ENCODE measurements at places on chromosomes 6 and 20.

GRCh38 chr6:130697995-130698535 lies 129.1 kb upstream of the SMLR1 start:
- peak; percentile 37 for DNase-seq

DNA sequence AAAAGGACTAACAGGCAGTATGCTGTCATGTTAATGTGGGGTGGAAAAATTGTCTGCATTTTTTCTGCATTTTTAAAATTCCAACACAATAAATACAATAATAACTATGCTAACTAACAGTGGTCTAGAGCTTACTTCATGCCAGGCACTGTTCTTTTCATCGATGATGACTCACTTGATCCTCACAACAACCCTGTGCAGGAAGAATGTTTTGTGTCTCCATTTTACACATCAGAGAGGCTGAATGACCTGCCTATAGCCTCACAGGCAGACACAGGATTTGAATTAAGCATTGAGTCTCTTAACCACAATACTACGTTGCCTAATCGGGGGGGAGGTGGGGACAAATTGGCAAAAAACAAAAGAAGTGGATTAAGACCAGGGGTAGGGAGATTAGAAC lies 26.9 kb upstream of the FANCE start:
- no peak for DNase-seq

GRCh38 chr6:149862922-149863697 lies 1.0 kb downstream of the LRP11 start:
- no peak for DNase-seq

DNA sequence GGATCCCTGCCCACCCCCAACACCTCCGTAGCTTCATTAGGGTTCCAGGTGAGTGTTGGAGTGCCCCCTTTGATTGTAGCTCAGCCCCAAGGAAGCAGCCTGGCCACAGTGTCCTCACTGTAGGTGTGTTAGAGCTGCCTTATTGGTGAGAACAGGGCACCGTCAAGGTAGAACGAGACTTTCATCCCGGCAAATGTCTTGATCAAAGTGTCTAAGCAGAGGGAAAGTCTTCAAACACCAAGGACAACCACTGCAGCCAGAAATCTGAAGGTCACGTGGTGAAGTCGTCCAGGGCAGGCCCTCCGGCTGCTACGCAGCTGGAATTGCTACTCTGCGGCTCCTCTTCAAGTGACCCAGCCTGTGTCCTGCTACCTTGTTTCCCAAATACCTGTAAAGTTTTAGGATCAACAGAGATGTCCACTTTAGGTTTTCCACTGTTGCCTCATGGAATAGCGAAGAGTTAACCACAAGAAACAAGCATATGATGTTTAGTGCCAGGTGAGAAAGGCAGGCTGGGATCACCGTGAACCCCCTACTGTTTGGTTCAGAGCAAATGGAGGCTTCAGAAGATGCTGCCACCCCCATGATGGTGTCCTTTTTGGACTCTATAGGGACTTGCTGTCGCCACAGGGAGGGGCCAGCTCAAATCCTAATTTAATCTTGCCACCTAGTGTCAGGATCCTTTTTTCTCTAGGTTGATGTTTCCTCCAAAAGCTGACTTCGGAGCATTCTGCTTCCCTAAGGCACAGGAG lies 1.7 kb upstream of the DLL1 start:
- DNase-seq: no peak

- DNase-seq: no peak
Observed at GRCh38 chr6:50891290-50891689, 72.6 kb downstream of the TFAP2B start.

DNA sequence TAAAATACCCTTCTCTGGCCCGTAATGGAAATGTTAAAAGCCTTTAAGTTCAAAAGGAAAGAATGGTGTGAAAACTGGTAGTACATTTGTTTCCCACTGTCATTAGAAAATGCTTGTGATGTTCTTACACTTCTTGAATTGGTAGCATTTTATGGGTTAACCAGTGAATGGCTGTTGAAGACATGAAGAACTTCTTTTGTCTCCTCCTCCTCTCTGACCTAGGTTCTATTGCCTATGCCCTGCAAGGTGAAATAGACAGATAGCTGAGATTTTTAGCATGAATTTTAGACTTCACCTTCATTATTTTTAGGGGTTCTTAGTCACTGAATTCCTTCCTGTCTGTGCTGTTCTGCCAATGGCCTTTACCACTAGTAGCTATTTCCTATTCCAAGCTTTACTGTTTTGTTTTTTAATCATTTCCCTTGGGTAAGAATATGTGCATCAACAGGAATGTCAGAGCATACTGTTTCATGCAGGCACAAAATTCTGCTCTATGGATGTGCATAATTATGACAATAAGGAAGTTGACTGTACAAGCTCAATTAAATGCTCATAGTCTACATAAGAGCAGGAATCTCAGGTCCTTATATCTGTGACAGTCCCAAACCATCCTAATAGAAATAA lies 4.9 kb downstream of the TNFAIP3 start:
- DNase-seq: no peak

DNA sequence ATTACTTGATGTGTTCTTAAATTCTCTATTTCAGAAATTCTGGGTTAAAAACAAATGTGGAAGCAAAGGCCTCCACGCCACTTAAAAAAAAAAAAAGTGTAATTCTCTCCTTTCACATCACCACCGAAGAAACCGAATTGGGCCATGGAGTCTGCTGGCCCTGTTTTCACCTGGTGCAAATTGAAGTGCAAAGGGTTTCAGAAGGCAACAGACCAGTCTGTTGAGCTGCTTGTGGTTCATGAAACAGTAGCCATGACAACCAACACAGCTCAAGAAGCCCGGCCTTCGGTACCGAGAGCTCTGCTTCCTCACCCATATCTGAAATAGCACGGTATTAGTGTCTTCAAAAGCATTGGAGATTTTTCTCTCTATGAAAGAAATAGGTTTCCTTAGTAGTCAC lies 63.1 kb downstream of the GMPR start:
- no peak for DNase-seq

GRCh38 chr6:131654326-131654725 lies 17.2 kb downstream of the ENPP3 start:
- DNase-seq: no peak

DNA sequence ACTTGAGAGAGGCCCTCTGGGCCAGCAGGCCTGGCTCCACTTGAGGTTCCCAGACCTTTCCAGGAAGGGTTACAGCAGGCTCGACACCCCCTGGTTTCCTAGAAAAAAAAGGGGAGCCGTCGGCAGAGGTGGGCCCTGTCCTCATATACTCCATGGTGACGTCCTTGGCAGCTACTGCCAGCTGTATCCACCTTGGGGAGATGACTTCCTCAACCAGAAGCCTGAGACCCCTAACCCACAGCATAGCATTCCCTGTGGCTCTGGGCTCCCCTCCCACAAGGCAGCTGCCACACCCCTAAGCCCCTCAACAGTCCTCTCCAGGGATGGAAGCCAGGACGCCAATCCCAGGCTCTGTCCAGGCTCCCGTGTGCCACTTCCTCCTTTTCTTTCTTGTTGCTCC lies 294.8 kb downstream of the CDC5L start:
- DNase-seq: no peak

GRCh38 chr6:7404546-7404945 lies 14.9 kb downstream of the RIOK1 start:
- no peak for DNase-seq

DNA sequence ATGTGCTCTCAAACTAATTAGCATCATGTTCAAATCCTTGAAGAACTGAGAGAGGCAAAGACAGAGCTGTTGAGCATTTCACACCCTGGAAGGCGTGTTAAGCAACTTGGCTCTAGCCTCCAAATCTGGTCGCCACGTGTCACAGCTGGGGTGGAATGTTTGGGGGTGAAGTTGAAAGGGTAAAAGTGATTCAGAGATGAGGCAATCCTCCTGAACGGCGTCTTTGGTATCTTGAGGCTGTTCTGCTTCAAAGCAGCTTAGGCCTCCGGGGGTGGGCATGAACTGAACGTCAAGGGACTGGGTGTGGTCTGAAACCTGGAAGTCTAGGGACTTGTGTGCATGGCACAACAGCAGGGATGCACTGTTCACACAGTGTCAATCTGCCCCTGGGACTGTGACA lies 62.3 kb downstream of the TRAM2 start:
- DNase-seq: no peak

- no peak for DNase-seq
Observed at GRCh38 chr6:4554645-4555044, 221.6 kb upstream of the CDYL start.

DNA sequence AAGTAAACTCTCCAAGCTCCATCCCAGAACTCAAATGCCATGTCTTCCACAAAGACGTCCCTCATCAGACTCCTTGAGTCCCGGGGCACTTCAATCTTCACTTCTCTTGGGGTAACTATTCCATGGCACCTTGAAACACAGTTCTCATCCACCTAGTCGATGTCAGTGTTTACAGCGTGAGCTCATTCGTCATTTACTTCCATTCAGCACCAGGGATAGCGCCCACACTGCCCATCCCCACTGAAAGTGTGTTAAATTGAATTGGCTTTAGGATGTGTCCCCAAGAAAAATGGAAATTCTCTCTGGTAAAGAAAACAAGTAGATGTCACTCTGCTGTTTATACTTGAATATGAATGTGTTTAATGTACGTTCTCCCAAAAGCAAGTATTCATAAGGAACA lies 31.3 kb downstream of the KCNK15 start:
- DNase-seq: no peak

All from stimulated activated CD8-positive, alpha-beta memory T cell treated with anti-CD3 and anti-CD28 coated beads, Interleukin-7, amount 100 ng/mL, for 24 hours (primary cell).